NCI-H82 (cell line): ENCODE measurements at places on chromosomes 6 and 20.

DNA sequence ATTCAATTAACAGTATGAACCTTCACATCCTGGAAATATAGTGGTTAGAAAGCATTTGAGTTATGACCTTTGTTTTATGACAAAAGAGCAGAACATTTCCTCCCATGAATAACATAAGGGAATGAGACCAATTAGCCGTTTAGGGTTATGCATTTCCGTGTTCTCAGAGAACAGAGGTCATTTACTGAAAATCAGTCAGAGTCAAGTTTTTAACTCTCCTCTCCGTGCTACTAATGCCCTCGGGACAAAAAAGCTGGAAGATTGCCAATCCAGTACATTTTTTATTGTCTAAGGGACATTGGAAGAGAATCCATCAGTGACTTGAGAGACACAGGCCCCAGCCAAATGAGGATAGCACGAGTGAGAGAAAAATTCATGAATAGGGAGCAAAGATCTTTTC lies 632.7 kb downstream of the RFPL4B start:
- DNase-seq: no peak

- peak; percentile 27 for DNase-seq
These were observed 25.5 kb upstream of the CST1 start for GRCh38 chr20:23776067-23776771.

- peak; percentile 42 for DNase-seq
These were observed 170.4 kb downstream of the PHF3 start for GRCh38 chr6:63805808-63806572.

DNA sequence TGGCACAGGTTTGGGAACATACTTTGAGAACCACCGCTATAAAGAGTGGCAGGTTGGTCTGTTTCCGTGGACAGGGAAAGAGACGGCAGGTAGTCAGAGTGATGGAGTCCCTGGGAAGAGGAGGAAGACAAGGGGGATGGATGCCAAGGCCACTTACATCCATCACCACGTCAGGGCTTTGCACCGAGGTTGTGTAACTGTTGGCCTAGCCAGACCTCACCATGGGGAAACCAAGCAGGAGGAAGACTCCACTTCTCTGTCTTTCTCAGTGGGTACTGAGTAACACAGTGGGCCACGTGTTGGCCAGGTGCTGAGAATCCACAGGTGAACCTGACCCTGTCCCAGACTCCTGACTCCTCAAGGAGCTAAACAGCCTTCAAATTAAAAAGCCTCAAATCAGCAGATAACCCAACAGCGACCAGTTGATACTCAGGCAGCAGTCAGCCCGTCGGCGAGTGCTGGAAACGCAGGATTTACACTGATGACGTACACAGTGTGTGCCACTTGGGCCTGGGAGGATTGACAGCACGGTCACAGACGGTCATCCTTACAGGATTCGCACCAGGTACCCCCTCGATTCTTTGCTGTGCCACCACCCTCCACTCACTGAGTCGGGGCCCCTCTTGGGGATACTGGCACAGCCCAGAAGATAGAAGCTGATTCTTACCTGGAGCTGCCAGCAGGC lies 134.6 kb upstream of the SNX9 start:
- DNase-seq: no peak

- peak; percentile 70 for DNase-seq
These were observed 23.6 kb downstream of the LRP11 start for GRCh38 chr6:149840345-149841075.

GRCh38 chr6:163329991-163330390 lies 84.5 kb upstream of the QKI start:
- DNase-seq: no peak

- no peak for DNase-seq
These were observed 78.6 kb downstream of the HIVEP1 start for GRCh38 chr6:12090714-12091113.
